NCI-H69 (cell line): ENCODE measurements at places on chromosomes 5 and 9.

- DNase-seq = peak; percentile 33
Measured at GRCh38 chr9:133935328-133936005, 56.7 kb downstream of the VAV2 start.

- DNase-seq = no peak
Measured at GRCh38 chr5:154097031-154097430, 58.3 kb downstream of the MFAP3 start.

DNA sequence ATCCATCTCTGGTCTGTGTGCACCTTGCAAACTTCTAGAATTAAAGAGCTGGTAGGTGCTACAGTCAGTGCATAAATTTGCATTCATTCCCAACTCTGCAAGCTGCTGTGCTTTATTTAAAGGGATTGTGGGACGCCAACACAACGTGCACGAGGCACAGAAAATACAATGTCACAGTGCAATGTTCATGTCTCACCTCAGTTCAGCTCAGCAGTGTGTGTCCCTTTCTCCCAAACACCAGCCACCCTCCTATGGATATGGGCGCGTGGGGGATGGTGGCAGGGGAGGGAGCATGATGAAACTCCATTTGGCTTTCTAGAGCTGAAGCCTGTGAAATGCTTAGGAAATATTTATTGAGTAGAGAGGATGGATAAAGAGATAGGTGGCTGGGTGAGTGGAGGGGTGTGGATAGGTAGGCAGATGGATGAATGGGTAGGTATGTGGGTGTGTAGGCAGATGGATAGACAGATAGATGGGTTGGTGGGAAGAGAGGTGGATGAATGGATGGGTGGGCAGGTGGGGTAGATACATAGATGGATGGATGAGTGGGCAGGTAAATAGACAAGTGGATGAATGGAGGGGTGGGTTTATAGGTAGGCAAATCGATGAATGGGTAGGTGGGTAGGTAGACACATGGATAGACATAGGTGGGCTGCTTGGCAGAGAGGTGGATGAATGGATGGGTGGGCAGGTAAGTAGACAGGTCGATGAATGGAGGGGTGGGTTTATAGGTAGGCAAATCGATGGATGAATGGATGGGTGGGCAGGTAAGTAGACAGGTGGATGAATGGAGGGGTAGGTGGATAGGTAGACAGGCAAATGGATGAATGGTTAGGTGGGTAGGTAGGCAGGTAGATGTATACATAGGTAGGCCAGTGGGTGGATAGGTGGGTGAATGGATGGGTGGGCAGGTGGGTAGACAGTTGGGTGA is 92.7 kb upstream of the FCN2 start:
- no peak for DNase-seq

DNA sequence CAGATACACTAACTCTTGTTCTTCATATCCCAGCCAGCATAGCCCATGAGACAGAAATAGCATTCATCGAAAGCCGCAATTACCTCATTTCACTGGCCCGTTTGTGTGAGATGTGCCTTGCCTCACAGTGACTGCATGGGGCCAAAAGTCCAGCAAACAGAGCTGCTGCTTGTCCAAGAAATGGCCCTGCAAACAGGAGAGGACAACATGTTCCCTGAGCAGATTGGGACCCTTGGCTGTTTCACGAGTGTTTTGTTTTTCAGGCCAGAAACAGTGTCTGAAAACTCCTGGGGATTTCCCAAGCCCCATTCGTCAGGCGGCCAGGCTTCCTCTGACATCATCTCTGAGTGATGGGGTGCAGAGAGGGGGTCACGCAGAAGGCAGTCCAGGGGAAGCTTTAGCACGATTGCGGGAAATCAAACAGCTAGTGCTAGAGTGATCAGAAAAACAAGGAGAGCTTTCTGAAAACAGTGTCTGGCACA is 503.6 kb upstream of the PAPPA start:
- no peak for DNase-seq

- DNase-seq = peak; percentile 82
Measured at GRCh38 chr9:97900738-97901565, 21.3 kb downstream of the TRMO start.

DNA sequence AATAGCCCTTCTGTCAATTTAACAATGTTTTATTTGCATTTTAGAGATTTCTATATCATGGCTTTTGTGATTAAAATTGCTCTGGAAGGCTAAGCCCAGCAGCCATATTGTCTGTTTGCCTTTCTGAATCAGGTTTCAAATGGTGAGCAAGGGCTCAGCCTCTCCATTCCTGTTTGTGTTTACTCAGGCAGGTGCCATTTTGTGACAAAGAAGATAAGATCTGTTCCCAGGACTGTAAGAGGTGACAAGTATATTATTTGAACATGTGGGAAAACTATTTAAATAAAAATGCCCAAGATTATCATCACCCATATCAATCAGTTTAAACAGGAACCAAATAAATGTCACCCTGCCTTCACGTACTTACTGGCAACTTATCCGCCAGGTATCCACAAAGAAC is 641.3 kb upstream of the KLF4 start:
- DNase-seq = peak; percentile 67
